Fibroblast of the aortic adventitia (primary cell): ENCODE measurements at places on chromosomes 7 and 10. TPM values are rescaled to one million over a fixed set of nuclear protein-coding genes. Genes with fewer than 3 reads are reported as not detected.

DNA sequence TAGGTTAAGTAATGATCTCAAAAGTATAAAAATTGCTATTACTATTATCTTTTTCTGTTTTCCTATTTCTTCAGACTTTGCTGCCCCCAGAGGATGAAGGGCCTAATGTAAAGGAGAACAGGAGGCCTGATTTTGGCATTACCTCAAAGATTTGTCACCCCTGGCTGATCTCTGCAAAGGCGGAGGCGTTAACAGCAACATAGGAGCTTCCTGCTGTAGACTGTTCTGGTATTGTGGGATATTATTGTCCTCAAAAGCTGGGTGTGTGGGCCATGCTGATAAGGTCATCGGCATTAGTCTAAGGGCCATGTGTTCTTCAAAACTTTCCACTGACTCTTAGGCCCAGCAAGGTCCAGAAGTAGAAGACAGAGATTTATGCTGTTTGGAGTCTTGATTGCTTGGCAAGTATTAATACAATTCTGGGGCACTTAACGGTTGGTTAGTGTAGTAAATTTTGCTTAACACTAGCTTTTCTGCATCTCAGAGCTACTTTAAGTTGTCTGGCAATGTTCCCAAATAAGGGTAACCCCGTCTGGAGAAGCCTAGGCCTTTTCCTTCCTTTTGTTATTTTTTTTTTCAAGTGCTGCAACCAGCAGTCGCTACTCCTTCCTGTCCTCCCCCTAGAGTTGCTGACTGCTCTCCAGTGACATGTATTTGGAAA is 14.0 kb upstream of the ENTPD1 start:
- peak; percentile 77 for DNase-seq

DNA sequence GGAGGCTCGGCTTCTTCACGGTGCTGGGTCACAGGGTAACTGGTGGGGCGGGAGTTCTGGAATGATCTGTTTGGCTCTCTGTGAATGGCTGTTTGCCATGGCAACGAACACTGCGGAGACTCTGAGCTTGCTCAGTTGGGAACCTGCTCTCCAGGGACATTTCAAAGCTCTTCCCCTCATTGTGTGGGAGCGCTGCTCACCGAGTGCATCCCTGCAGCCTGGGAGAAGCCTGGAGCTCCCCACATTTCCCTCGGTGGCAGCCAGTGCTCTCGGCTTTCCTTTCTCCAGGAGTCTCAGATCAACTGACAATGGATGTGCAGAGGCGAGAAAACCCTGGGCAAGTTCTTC is 57.6 kb upstream of the CACUL1 start:
- no peak for DNase-seq

DNA sequence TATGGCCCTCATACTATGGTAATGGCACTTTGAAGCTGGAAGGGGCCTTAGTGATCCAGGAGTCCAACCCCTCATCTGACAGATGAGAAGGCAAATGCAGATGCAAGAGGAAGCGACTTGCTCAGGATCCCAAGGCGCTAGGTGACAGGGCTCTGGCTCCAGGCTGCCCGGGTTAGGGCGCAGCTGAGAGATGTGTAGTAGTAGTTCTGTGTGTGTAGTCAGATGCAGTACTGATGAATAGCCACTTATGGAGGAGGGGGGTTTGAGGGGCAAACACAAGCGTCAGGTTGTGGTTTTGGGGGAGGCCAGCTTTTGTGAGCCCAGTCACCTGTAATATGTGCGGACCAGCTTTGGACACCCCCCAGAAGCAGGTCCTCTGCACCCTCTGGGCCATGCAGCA is 4.8 kb downstream of the ADRA2A start:
- no peak for DNase-seq

DNA sequence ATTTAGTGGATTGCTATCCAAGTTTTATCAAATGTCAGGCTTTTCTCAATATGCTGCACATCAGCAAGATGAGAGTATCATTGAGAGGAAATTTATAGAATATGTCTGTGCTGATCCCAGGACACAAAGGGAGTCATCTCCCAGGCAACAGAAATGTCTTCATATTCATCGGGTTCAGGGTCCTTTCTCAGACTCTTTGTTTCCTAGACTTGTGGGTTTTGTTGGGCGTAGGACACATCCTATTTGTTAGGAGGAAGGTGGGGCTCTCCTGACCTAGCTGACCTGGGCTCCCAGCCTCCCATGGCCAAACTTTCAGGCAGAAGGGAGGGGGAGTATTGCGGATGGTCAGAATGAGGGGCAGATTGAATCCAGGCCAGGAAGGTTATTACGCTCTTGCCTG is 22.9 kb upstream of the NPS start:
- DNase-seq = no peak

GRCh38 chr10:127968659-127969058 is 61.8 kb downstream of the PTPRE start:
- DNase-seq = peak; percentile 43

DNA sequence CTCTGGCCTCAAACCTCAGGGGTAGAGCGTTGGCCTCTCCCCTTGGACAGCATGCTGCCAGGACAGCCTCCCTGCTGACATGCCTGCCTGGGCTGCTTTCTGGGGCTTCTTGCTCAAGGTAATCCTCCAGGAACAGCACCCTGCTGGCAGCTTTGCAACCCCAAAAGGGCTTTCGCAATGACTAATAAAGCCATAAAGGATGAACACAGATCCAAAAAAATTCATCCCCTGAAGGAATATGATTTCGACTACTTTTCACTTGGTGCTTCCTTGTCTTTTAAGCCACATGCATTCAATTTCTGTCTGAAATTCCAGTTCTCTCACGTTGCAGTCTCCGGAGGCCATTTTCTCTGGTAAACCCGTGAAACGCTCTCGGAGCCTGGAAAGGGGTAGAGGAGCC is 15.1 kb upstream of the SH3PXD2A start:
- DNase-seq = peak; percentile 63

- DNase-seq = peak; percentile 85
Measured at GRCh38 chr7:94431619-94432280, 37.1 kb downstream of the COL1A2 start.

GRCh38 chr7:96562458-96562857 is 147.2 kb downstream of the SEM1 start:
- DNase-seq = no peak

- DNase-seq = no peak
Measured at GRCh38 chr10:34198953-34199352, 616.1 kb downstream of the PARD3 start.

GRCh38 chr10:17238445-17239291 is 10.6 kb downstream of the VIM start:
- peak; percentile 88 for DNase-seq

GRCh38 chr7:17516771-17517170 is 218.3 kb downstream of the AHR start:
- DNase-seq = peak; percentile 47

DNA sequence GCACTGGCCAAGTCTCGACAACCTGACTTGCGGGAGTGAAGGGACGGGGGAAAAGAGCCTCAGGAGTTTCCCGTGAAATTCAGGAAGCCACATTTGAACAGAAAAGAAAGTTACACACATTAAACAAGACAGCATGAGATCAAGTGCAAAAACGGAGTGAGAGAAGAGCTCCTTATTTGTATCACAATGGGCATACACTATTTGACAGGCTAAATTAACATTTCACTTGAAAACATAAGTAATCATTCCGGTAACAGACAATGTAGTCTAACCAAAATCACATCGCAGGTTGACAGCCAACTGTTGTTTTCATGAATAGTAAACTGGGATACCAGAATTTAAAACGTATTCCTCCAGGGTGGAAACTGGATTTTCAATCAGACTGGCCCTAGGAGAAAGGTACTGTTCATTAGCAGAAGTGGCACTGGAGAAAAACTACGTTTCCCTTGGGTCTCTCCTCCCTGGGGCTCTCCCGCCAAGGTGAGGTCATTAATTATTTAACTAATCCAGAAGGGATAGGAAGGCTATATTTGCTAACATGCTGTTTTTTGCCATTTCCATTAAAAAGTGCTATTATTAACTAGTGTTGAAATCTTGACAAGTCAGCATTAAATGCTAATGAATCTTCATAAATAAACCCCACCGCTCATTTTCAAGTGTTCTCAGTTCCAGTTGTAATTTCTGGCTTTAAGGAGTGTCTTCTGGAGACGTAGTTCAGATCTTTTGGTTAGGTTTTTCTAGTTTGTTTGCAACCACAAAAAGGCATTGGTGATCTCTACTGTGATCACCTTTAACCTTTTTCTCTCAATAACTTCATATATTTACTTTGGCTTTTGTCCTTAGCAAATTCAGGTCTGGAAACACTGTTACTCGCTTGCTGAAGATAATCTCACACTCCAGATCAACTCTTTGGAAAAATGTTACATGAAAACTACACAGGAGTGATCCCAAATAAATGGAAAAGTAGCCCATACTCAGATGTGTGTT is 25.1 kb downstream of the RHEB start:
- DNase-seq = no peak

GRCh38 chr10:36634916-36635315 is 490.5 kb upstream of the ANKRD30A start:
- peak; percentile 60 for DNase-seq

DNA sequence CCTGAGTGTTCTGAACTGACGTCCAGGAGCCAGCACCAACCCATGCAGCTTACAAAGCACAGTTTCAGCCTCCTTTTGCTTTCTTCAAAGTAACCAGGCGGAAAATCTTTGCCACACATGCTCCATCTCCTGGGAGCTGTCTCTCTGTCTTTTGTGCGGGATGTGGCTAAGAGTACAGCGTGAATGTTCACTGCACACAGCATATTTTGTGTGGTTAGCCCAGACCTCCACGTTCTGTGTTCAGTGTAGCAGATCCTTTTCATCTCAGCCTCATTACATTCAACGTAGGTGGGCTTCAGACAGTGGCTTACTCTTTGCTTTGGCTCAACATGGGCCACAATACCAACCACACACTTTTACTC is 200.8 kb downstream of the TNS3 start:
- DNase-seq = no peak

- peak; percentile 97 for DNase-seq
Measured at GRCh38 chr10:122152544-122152943, 118.6 kb upstream of the BTBD16 start.

GRCh38 chr7:133854739-133855138 is 272.4 kb upstream of the LRGUK start:
- DNase-seq = peak; percentile 71

DNA sequence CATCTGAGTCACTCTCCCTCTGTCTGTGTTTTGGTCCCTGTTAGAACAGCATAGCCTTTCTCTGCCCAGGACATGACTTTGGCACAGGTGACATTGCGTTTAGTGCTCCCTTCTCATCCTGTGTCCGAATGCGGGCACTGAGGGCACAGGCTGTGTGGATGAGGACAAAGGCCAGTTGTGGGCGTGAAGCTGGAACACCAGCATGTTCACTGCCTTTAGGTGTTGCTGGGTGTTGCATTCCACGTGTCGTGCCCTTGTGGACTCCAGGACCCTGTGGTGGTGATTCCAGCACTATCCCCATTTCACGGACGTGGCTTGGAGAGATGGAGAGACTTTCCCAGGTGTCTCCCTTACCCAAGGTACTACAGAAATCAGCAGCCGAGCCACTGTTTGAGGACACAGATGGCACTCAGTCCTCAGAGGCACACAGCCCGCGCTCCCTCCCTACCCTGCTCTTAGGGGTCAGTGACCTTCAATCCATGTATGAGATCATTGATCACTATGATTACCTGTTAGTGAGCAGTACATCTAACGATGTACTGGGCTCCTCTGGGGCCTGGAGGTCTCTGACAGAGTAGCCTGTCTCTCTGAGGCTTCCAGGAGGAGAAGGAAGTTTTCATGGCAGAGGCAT is 917 bp upstream of the CNPY1 start:
- DNase-seq = no peak

GRCh38 chr7:119916501-119916900 is 356.5 kb upstream of the KCND2 start:
- no peak for DNase-seq

DNA sequence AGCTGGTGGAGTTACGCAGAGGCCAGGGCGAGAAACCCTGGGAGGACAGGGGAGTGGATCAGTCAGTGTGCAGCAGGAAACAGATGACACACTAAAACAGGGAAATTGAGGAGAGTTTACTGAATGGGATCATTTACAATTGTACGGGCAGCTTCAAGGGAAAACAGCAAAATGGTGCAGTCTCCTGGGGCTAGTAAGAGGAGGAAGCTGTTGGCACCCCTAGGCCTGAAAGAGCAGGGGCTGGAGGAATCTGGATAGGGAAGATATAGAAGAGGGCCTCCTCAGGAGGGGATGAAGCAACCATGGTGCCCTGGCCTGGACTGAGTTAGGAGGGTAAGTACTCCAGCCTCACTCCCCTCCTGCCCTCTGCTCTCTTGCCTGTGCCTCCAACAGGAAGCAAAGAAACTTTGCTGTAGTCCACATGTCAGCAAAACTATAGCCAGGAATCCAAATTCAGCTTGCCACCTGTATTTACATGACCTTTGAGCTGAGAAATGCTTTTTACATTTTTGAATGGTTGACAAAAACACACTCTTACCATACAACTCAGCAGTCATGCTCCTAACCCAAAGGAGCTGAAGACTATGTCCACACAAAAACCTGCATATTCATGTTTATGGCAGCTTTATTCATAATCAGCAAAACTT is 52.3 kb upstream of the OPN4 start:
- DNase-seq = no peak

- peak; percentile 36 for DNase-seq
Measured at GRCh38 chr10:51029172-51029641, 45.1 kb upstream of the PRKG1 start.

Gene UCMA
- total RNA-seq = not detected in 2 replicates

Gene WIPF3
- not detected in 2 replicates for total RNA-seq

Gene GRID2IP
- not detected in 2 replicates for total RNA-seq

Gene FERD3L
- total RNA-seq = not detected in 2 replicates

Gene STEAP1B
- 2.5 and 38.6 TPM in 2 replicates for total RNA-seq

Gene UCN3
- not detected in 2 replicates for total RNA-seq

Gene OR13A1
- not detected in 2 replicates for total RNA-seq

Gene CFAP69
- total RNA-seq = 3.2 and 6.4 TPM in 2 replicates

Gene ACTR3C
- total RNA-seq = 0.54 TPM in 1 of 2 replicates, not detected in the other

Gene MYO1G
- total RNA-seq = 0.09 TPM in 1 of 2 replicates, not detected in the other
